ENCODE measurements at places on chromosomes 7 and 10. TPM values are rescaled to one million over a fixed set of nuclear protein-coding genes. Genes with fewer than 3 reads are reported as not detected.

Gene SSC4D
- 2.3 TPM for total RNA-seq

Gene CNPY1
- total RNA-seq = 0.47 TPM

GRCh38 chr7:111749625-111750024, 187.3 kb upstream of the IMMP2L start:
- no peak overlapping the region for H3K27ac ChIP-seq
- no peak for DNase-seq
- H3K4me1 ChIP-seq = no peaks in the 10 kb centered on the region
- no peak overlapping the region for H3K4me3 ChIP-seq

DNA sequence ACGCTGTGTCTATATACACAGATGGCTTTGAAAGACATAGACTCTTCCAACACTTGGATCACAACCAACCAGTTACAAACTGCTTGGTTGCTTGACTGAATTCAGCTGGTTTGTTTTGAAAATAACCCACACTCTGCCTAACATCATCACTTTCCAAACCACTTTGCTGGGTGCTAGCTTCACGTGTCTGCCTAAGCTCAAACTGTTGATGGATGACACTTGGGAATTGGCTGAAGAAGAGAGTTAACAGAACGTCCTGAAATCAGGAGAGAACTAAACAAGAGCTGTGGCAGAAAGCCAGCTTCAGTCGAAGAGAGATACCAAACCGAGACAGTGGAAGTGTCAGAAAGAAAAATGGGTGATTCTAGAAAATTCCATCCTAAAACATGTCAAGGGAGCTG, 420.8 kb upstream of the AUTS2 start:
- H3K27ac ChIP-seq = no peak overlapping the region
- H3K27me3 ChIP-seq = no peaks in the 10 kb centered on the region
- no peak overlapping the region for H3K4me3 ChIP-seq
- H3K36me3 ChIP-seq = no peaks in the 10 kb centered on the region
- no peaks in the 10 kb centered on the region for H3K4me1 ChIP-seq
- DNase-seq = peak; percentile 60

DNA sequence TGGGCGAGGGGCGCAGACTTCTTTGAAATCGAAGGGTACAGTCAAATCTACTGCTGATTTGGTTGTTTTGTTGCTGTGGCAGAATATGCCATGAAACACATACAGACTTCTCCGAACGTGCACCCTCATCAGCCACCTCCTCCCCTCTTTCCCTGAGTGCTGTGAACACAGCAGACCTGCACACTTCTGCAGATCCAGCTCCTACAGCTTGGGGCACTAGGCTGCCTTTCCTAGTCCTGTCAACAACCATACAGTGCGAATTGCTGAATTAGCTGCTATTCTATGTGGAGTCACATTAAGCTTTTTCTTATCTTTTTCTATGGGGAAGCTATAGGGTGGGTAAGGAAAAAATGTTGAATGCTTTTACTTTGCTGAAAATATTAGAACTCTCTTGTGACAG, 57.5 kb downstream of the COL17A1 start:
- peak; percentile 76 for DNase-seq
- H3K36me3 ChIP-seq = no peaks in the 10 kb centered on the region
- no peaks in the 10 kb centered on the region for H3K27me3 ChIP-seq
- H3K4me1 ChIP-seq = no peaks in the 10 kb centered on the region
- peak overlapping the region; percentile 62 for H3K27ac ChIP-seq

- no peak for DNase-seq
- H3K4me3 ChIP-seq = no peak overlapping the region
- no peaks in the 10 kb centered on the region for H3K4me1 ChIP-seq
- no peaks in the 10 kb centered on the region for H3K27me3 ChIP-seq
Observed at GRCh38 chr10:120480065-120480600, 23.1 kb downstream of the PLPP4 start.

GRCh38 chr10:67487906-67488619, 207.9 kb downstream of the CTNNA3 start:
- H3K4me3 ChIP-seq = no peak overlapping the region
- H3K36me3 ChIP-seq = no peaks in the 10 kb centered on the region
- DNase-seq = no peak
- H3K27me3 ChIP-seq = no peaks in the 10 kb centered on the region

Measured in testis (tissue), 5 donors.